ENCODE measurements at places on chromosomes 7 and 10. TPM values are rescaled to one million over a fixed set of nuclear protein-coding genes. Genes with fewer than 3 reads are reported as not detected.

The HMX2 gene
- 0.31 TPM for total RNA-seq

The MKLN1 gene
- total RNA-seq = 33.0 TPM

The RBM20 gene
- not detected for total RNA-seq

The ZNF804B gene
- not detected for total RNA-seq

The STAMBPL1 gene
- total RNA-seq = 28.2 TPM

The MMRN2 gene
- not detected for total RNA-seq

The NKX1-2 gene
- total RNA-seq = not detected

The CACNA2D1 gene
- total RNA-seq = not detected

The NRBF2 gene
- total RNA-seq = 21.7 TPM

The CFAP58 gene
- total RNA-seq = 0.31 TPM

The SRI gene
- total RNA-seq = 219 TPM

The CDNF gene
- total RNA-seq = 1.8 TPM

The CABCOCO1 gene
- not detected for total RNA-seq

The GPRIN2 gene
- not detected for total RNA-seq

The GPR37 gene
- total RNA-seq = not detected

The CXCL12 gene
- not detected for total RNA-seq

The TAS2R5 gene
- total RNA-seq = 0.93 TPM

The MYL10 gene
- total RNA-seq = not detected

The GTPBP4 gene
- 107 TPM for total RNA-seq

The ASB4 gene
- total RNA-seq = not detected

The TMEM236 gene
- total RNA-seq = 0.10 TPM

The LRRC18 gene
- not detected for total RNA-seq
